ENCODE measurements at places on chromosomes 7 and 10. TPM values are rescaled to one million over a fixed set of nuclear protein-coding genes. Genes with fewer than 3 reads are reported as not detected.

GRCh38 chr10:80497187-80498077 lies 40.3 kb upstream of the SH2D4B start:
- DNase-seq = peak; percentile 38

The TMEM236 gene
- 0.12 TPM for total RNA-seq

DNA sequence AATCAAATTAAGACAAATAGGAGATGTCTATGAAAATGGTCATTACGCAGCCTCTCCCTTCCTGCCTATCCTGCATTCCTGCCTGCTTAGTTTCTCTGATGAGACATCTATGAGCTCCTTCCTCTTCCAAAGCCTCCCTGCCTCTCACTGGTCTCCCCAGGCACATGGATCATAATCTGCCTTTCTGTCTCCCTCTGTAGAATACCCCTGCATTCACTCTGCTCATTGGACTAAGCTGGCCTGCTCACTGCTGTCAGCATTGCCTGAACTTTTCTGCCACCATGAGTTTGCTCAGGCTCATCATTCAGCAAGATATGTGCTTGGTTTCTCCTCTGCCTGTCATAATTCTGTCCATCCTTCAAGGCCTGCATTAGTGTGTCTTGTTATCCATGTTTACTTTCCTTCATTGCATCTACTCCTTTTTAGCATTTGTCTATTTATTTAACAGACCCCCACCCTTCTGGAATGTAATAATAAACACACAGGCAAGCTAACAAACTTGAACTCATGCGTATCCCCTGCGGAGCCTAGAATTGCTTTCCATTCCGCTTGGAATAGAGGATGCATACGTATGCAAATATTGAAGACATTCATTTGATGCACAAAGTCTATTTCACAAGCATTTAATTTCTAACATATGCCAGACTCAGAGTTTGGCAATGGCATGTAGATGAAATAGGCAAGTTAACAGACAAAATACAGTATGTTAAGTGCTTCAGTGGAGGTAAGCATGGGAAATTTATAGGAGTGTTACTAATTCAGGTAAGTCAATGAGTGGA lies 88.3 kb downstream of the PTPRZ1 start:
- DNase-seq = no peak

DNA sequence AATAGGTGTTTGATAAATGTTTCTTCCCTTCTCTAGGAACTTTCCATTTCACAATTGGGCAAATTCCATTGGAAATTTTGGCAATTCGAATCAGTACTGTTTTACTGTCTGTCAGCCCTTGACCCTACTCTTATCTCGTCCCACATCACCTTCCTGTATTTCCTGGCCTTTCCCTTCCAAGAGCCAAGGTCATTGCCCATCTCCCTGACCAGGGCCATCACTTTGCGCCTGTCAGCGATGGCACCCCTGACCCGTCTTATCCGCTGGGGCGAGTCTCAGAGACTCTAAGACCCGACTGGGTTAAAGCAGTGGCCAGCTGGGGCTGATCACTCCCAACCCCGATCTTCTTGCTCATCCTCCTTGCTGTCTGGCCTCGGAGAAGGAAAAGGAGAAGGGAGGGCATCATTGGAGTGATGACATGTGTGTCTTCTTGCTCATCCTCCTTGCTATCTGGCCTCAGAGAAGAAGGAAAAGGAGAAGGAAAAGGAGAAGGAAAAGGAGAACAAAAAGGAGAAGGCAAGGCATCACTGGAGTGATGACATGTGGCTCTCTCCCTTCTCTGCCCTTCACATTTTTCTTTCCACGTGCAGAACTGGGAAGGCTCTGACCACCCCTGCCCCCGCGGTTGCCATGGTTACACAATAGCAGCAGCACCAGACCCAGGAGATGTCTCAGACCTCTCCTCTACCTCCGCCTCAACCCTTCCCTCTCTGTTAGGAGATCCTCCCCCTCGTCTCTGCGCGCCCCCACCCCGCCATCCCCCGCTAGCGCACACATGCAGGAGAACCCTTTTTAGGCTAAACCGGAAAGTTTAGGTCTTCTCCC lies 2.0 kb downstream of the SEMA3D start:
- DNase-seq = no peak

DNA sequence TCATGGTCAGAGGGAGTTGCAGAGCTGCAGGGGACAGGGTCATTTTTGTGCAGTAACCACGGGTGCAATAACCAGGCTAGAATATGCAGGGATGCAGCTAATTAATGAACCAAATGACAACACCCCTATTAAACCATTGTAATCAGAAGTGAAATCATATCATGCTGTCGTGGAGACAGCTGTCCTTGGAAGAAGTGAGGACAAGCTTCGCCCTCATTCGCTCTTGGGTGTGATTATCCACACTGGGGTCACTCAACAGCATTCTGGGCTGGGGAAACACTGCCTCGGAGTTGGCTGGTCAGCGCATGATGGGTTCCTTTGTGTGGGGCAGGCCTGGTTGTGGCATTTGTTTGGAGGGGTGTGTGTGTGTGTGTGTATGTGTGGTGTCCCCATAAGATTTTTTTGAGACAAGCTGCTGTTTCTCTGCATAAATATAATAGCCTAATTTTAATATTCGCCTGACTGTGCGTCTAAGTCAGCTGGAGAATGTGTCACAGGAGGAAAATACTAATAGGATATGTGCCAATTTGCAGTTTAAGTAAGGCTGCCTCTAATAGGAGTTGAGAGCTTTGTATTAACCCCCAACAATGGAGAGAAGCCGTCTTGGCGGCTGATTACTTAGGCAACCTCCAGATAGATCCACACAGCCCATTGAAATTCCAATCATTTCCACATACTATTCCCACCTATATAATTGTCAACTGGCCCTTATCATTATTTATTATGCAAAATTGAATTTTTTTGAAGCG lies 149.4 kb downstream of the DNAJB6 start:
- no peak for DNase-seq

The PHKG1 gene
- 1.1 TPM for total RNA-seq

The TRIM24 gene
- 17.9 TPM for total RNA-seq

- DNase-seq = peak; percentile 31
Measured at GRCh38 chr10:48981310-48981907, 41.8 kb upstream of the LRRC18 start.

DNA sequence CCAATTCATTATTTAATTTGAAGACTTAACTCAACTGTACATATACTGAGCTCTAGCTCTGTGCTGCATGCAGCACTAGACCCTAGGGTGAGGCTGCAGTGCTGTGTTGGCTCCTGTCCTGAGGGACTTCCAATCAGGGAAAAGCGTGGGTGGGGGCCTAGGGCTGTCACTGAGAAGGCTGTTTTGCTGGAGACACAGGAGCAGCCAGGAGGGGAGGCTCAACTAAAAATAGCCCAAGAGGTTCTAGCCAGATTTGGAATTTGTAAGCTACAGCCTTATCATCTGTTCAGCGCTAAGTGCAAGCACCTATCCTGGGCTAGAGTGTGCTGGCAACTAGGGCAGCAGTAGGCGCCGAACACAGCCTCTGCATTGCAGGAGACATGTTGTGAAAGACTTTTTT lies 121.1 kb downstream of the VWC2 start:
- no peak for DNase-seq

The EBLN1 gene
- total RNA-seq = not detected

- no peak for DNase-seq
Measured at GRCh38 chr10:114359041-114359952, 45.0 kb downstream of the AFAP1L2 start.

The BAIAP2L1 gene
- total RNA-seq = 2.3 TPM

The XRCC2 gene
- total RNA-seq = 21.4 TPM

- no peak for DNase-seq
Measured at GRCh38 chr7:73968487-73968886, 59.5 kb upstream of the ELN start.

GRCh38 chr10:67790534-67791408 lies 47.2 kb downstream of the DNAJC12 start:
- peak; percentile 64 for DNase-seq

- no peak for DNase-seq
Measured at GRCh38 chr10:66836057-66836456, 89.8 kb upstream of the LRRTM3 start.

The CCL24 gene
- not detected for total RNA-seq

The PON1 gene
- not detected for total RNA-seq

The H2BK1 gene
- total RNA-seq = not detected

DNA sequence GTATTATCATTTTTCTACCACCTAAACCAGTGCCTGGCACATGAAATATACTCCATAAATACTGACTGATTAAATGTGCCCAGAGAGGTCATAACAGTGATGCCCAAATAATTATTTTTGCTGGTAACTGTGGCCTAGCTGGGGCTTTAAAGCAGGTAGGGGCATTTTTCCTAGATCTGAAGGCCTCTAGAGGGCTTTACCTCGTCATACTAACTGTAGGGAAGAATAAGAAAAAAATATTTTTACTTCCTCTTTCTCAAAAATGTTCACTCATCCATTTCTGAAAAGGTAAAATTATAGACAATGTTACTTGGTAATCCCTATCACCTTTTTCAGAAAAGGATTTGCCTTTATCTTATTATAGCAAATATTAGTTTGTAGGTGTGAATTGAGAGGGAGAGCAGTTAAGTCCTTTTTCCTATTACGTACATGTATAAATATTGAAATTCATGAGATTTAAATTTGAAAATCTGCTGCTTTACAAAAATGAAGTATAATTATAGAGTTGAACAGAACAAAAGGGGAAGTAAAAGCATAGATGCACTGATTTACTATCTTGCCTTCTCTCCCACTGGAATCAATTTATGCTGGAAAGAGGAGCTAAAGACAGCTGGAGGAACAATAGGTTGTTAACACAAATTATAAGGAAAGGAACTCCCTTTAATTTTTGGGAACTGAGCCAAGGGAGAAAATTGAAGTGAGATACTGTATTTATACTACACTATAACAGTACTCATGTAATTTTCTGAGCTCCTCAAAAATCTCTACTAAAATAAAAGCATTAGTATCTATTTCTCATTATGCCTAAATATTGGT lies 71.5 kb upstream of the NOBOX start:
- no peak for DNase-seq

GRCh38 chr7:90178166-90178565 lies 23.9 kb downstream of the STEAP1 start:
- DNase-seq = no peak

The ST8SIA6 gene
- not detected for total RNA-seq

- no peak for DNase-seq
Measured at GRCh38 chr7:41771717-41772116, 68.8 kb upstream of the INHBA start.

- DNase-seq = no peak
Measured at GRCh38 chr7:30738026-30738915, 13.7 kb upstream of the INMT start.

DNA sequence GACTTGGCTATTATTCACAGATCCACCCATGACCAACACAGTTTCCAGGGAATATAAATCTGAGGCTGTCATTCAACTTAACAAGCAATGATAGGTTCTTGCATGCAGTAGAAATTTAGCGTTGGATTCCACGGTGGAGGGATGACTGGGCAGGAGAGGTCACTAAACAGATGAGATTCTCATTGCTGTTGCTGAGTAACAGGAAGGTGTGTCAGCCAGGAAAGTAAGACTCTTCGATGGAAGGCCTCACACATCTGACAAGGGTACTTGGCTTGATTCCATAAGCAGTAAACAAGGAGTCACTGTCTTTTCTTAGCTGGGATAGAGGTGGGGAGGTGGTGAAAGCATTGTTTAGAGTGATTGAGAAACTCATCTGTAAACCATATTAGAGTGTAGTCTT lies 1152.0 kb downstream of the SORCS3 start:
- no peak for DNase-seq

DNA sequence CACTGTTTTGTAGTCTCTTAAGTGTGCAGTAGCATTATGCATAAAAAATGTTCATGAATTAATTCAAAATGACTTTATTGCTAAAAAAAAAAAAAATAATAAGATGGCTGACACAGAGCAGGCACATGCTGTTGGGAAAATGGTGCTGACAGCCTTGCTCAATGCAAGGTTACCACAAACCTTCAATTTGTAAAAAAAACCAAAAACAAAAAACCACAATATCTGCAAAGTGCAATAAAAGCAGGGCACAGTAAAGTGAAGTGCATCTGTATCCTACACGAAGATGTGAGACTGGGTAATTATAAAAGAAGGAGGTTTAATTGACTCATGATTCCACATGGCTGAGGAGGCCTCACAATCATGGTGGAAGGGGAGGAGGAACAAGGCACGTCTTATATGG lies 185.8 kb downstream of the USP6NL start:
- no peak for DNase-seq

The PRSS2 gene
- not detected for total RNA-seq

The ZNF467 gene
- total RNA-seq = 0.21 TPM

The SCIN gene
- total RNA-seq = 0.47 TPM

The BMPER gene
- total RNA-seq = not detected

DNA sequence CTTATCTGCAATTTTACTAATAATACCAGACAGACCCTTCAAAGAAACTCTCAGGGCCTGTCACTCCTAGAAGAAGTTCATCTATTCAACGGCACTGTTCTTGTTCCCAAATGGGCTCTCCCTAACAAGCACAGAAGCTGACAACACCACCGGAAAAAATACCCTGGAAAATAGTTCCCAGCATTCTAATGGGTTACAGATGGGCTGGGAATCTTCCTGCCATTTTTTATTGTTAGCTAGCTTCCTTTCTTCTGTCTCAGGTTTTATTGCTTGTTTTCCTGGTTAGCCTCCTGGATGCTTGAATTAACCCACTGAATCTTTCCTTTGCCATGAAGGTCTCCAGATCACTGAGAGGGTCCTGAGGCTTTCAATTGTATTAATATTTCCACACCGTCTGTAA lies 689.8 kb upstream of the NRP1 start:
- no peak for DNase-seq

DNA sequence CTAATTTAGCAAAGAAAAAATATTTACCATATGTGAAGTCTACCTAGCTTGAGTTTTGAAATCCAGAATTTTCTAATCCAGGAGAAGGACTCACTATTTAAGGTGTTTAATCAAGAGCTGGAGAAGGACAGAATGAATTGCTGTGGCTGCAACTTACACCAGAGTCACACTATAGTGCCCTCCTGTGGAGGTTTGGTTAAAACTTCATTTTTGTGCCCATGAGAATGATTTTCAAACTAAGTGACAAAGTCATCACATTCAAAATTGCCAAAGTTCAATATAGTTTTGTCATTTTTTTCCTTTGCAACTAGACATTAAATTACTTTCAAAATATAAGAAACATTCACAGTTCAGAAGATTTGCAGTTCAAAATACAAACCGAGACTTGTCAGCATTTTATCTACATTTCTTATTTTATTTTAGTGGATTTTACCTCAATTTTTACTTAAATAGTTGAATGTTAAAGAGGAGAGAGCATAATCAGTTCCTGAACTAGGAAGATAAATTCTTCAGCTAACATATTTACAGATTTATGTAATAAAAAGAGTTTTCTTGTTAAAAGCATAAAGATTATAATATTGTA lies 70.7 kb downstream of the CABCOCO1 start:
- DNase-seq = no peak

- no peak for DNase-seq
Measured at GRCh38 chr7:36633377-36633776, 90.9 kb downstream of the AOAH start.

Data from activated naive CD8-positive, alpha-beta T cell treated with anti-CD3 and anti-CD28 coated beads for 36 hours (primary cell).